ENCODE measurements at places on chromosomes 1 and 21. TPM values are rescaled to one million over a fixed set of nuclear protein-coding genes. Genes with fewer than 3 reads are reported as not detected.

DNA sequence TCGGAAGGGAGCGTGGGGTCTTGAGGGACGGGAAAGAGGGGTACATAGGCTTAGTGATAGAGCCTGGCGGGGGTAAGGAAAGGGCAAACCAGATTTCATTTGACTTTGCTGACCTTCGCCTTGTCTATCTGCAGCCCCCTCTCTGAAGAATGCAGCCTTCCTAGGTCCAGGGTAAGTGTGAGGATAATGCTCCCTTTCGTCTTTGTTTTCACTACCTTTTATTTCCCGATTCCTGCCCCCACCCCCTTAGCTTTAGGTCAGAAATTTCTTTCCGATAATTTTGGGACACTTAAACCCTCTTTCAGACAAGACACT lies 396 bp downstream of the ATP5PB start:
- DNase-seq, result no peak

DNA sequence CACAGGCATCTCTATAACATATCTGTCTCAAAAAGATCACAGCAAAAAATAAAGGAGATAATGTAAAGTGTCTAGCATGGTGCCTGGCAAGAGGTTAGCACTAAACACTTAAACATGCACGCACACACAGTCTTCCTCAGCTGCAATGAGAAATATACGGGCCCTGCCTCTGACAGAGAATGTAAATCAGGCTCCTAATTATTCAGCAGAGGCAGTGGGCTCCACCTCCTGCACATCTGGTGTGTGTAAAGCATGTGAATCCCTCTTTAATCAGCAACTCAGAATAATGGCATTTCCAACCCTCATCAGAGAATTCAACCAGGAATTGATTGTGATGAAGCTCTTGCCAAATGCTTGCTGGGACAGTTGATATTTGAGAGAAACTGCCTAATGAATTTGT lies 85.6 kb upstream of the KCNA3 start:
- DNase-seq, result no peak

The PPIH gene
- 40.0 TPM for polyA plus RNA-seq

GRCh38 chr1:198651650-198652400 lies 13.0 kb downstream of the PTPRC start:
- DNase-seq, result no peak

- DNase-seq, result peak; percentile 59
Observed at GRCh38 chr1:28915031-28915895, 894 bp downstream of the EPB41 start.

DNA sequence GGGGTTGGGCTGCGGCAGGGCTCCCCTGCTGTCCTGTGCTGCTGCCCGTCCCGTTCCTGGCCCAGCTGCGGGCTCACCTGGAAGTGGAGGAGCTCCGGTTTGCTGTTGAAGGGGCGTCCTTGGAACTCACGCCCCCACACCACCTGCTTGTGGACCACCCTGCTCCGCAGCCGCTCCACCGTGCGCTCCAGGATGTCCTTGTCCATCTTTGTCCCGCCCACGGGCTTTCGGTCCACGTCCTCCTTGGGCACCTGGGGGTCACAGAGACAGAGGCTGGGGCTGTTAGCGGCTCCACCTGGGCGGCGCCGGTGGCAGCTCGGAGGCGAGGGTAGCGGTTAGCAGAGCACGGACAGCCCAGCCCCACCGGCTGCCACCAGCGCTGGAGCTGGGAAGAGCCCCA lies 38.8 kb downstream of the CFAP74 start:
- no peak for DNase-seq

- DNase-seq, result no peak
Observed at GRCh38 chr1:150002217-150002616, 8.3 kb downstream of the OTUD7B start.

GRCh38 chr1:57336793-57337192 lies 87.1 kb downstream of the DAB1 start:
- no peak for DNase-seq

DNA sequence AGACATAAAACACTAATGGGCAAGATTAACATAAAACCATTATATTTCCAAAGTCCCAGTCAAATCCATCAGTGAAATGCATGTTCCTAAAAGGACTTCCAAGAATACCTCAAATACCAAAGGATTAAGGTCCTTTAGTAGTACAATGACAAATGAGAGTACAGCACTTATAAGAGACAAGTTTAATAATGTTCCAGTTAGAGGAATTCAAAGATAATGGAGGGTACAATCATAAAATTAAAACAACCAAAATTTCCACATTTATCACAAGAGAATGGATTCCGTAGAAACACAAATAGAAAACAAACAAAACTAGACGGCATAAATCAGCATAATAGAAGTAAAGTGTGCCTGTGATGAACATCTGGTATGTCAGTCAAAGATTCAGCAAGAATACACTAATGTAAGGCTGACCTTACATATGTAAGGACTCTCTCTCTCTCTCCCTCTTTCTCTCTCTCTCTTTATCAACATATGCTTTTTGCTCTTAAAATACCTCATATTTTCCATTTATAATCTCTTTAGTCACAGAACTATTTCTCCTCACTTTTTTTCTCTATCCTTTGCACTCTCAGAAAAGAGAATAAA lies 32.8 kb upstream of the C1orf53 start:
- no peak for DNase-seq

DNA sequence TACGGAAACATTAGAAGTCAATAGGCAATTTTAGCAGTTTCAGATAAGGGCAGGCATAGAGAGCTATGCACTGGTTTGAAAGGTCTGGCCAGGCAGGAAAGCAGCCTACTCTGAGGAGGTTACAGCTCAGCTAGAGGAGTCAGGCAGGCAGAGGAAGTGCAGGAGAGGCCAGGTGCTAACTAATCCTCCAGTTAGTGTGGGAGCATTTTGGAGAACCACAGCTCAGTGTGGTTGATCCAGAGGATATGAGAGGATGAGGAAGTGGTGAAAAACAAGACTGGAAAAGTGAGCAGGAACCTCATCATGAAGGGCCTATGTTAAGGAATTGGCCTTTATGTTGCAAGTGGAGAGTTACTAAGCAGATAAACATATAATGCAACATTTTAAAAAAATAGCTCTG lies 282.4 kb upstream of the SGIP1 start:
- no peak for DNase-seq

GRCh38 chr1:58395355-58395754 lies 151.2 kb downstream of the OMA1 start:
- peak; percentile 78 for DNase-seq

- no peak for DNase-seq
Observed at GRCh38 chr1:37437087-37437486, 37.3 kb upstream of the ZC3H12A start.

DNA sequence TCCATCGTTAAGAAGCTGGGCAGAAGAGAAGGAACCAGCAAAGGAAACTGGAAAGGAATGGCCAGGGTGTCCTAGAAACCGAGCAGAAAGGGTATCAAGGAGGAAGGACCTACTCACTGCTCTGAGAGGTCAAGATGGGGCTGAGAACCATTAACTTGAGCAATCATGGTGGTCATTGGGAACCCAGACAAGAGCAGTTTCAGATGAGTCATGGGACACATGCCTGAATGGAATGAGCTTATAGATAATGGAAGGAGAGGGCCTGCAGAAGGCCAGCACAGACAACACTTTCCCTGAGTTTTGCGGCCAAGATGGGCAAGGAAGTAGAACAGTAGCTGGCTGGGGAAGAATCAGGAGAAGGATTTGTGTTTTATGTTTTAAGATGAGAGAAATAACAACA lies 383.2 kb downstream of the KIF26B start:
- DNase-seq, result no peak

DNA sequence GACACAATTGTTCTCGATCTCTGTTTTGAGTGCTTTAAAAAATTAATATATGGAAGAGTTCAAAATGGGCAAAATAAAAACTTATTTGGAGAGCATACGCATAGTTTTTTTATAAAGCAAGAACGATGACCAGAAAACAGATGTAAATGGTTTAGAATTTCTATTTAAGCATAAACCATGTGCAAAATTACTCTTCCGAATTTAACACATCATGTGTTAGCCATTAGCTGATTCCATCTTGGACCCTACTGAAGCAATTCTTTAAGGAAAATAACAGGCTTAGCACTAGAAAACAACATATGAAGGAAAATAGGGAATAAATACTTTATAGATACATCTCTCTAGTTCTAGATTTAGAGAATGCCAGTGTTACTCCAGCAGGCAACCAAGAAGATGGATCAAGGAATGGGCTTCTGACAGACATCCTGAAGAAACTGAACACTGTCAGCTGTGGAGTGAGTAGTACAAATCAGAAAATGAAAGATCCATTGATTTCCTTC lies 26.7 kb downstream of the CDC7 start:
- DNase-seq, result no peak

GRCh38 chr1:100348549-100349144 lies 3.7 kb upstream of the CDC14A start:
- no peak for DNase-seq

GRCh38 chr1:191174298-191174697 lies 696.6 kb upstream of the BRINP3 start:
- DNase-seq, result peak; percentile 31

DNA sequence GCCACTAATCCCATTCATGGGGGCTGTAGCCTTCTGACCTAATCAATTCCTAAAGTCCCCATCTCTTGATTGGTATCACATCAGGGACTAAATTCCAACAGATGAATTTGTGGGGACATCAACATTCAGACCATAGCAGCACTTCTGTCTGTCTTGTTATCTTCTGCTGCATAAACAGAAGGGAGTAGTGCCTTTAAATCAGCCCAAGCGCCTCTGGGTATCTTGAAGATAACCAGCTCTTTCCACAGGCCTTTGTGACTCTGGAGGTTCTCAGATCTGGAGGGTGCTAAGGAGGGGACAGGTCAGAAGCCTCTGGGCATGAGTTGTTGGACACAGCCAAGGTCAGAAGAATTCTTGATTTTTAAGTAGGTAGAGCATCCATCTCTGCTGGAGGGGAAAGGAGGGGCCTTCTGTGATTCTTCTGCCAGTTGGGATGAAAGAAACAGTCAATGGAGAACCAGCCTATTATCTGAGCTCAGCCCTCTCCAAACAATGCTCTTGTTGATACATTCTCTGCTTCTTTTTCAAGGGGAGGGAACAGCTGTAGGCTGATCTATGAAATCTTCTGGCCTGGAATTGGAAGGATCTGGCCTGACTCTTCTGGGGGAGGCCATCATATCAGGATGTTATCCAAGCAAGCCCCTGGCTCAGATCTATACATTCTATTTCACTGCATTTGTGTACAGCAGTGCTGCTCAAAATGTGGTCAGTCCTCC lies 31.3 kb upstream of the LRIG2 start:
- no peak for DNase-seq

DNA sequence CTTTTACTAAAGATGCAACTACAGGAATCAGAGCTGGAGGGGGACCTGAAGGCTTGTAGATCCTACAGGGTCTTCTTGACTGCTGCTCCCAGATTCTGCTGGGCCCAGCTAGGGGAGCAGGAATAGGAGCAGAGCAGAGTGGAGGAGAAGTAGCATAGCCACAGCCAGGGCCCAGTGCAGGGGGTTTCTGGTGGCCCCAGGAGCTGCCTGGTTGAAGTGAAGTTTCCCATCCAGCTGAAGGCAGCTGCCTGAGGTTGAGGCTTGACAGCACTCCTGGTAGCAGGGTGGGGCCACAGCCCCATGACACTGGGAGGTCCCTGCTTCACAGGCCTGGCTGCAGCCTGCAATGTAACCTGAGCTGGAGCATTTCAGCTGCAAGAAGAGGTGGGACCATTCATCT lies 2.0 kb upstream of the INPP5B start:
- no peak for DNase-seq
